ENCODE measurements at places on chromosomes 11 and 22.

DNA sequence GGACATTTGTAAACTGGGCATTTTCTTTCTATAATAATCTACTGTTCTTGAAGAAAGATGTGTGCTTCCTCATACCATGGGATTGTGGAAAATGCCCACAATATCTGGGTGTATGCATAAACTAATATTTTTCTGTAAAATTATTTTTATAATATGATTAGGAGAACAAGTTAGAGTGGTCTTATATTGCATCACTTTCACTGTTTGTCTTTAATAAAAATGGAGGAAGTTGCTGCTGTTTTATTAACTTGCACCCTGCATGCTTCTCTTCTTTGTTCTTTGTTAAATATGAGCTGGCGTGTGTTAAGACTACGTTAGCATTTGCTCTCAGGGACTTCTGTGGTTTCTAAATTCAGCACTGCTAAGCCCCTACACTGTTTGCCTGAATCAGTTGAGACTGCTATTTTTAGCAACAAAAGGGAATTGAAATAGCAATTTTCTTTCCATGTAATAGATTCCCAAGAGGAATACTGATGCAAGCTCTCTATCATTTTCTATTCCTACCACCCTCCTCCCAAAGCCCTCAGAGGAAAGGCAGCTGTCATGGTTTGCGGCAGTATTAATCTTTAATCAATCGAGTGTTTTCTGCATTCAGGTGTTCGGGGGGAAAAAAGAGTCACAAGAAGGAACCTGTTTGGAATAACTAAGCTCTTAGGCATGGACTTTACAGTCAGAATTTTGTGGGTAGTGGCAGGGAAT lies 56.1 kb downstream of the HSD17B12 start:
- DNase-seq: no peak

GRCh38 chr11:65503368-65503948 lies 4.6 kb downstream of the MALAT1 start:
- DNase-seq: no peak

DNA sequence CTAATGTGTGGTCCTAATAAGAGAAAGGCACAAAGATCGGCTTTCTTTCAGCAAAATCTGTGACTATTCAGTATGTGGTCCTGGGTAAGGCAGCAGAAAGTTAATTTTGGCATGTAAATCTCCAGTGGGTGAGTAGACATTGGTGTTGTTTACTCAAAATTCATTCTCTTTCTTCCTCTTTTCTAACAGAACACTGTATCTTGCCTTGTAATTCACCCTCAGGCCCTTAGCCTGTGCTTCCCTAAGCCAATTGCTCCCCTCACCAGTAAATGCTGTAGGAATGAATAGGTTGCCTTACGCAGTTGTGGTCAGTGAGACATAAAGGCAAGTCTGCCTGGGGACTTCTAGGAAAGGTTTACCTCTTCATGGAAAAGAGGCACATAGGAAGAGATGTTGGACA lies 49.9 kb upstream of the PDE3B start:
- no peak for DNase-seq

GRCh38 chr22:23138584-23139435 lies 3.0 kb downstream of the RSPH14 start:
- DNase-seq: no peak

DNA sequence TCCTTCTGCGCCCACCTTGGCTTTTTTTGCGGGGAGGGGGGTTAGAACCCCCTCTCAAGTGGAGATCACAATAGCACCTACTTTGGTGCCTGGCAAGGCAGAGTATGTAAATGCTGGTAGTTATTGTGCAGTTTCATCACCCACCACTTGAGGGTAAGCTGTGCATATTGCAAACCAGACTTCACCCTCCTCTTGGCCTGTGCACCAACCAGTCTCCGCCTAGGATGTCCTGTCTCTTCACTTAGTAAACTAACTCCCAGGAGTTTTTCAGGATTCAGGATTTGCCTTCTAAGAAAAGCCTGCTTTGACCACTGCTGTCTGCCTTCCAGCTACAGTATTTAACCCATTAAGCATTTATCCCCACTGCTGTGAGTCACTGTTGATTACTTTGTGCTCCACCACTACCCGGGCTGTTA lies 2.0 kb upstream of the UBXN1 start:
- DNase-seq: no peak

DNA sequence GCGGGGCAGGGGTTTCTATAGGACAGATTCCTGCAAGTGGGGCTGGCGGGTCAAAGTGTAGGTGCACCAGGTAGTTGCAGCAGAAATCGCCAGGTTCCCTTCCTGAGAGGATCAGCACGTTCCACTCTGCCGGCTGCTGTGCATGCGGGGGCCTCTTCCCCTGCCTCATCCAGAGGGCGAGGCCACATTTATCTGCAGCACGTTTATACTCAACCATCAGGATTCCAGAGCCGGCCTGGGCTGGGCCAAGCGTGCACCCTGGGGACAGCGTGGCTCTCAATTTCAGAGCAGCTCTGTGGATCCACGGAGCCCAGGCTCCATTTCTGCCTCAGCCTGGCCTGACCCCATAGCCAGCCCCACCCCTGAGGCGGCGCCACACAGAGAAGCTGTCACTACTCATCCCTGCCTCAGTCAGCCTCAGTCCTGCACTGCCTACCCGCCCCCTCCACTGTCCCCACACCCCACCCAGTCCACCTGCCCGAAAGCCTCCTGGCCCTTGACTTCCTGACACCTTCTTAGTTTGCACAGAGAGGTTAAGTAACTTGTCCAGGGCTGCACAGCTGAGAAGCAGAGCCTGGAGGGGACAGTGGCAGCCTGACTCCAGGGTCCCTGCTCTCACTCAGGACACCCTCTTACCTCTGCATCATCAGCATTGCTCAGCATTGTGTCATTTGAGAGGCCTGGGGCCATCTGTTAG lies 45.9 kb upstream of the RTL6 start:
- no peak for DNase-seq

GRCh38 chr22:45330548-45330947 lies 20.8 kb downstream of the FAM118A start:
- DNase-seq: no peak

- DNase-seq: no peak
These were observed at the start of gene GNAZ for GRCh38 chr22:23070418-23071229. GNAZ (plus strand) TSS chr22:23070519; CDS start chr22:23095696, 25,177 bp downstream.

DNA sequence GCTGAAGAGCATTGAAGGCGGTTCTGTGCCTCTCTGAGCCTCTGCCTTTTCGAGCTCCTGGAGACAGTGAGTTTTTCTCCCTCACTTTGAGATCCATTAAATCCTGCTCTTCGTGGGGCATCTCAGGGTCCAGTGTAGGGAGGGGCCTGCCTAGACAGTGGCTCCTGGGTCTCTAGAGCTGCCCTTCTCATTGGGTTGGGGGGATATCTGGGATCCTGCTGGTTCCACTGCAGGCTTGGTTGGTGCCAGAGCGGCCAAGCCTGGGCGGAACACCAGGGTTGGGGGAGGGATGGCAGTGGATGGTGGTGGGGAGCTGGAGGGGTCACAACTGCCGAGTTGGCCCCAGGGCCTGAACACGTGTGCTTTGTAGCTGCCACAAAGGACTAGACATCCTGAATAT lies 52.2 kb upstream of the CARS1 start:
- no peak for DNase-seq

- no peak for DNase-seq
These were observed 71.8 kb downstream of the XRRA1 start for GRCh38 chr11:74877132-74877531.

DNA sequence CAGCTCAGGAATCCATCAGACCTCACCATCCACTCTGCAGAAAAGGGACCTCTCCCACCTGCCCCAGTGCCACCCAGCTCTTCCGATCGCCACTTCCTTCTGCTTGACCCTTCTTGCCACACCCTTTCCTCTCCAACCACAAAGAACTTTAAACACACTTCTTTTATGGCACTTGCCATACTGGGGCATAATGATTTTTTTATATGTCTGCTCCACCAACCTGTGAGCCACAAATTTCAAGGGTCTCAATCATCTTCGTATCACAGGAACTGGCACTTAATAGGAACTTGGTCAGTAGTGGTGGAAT lies 11.7 kb upstream of the MYH9 start:
- no peak for DNase-seq

- DNase-seq: no peak
These were observed 86.8 kb upstream of the CHORDC1 start for GRCh38 chr11:90309693-90310092.

DNA sequence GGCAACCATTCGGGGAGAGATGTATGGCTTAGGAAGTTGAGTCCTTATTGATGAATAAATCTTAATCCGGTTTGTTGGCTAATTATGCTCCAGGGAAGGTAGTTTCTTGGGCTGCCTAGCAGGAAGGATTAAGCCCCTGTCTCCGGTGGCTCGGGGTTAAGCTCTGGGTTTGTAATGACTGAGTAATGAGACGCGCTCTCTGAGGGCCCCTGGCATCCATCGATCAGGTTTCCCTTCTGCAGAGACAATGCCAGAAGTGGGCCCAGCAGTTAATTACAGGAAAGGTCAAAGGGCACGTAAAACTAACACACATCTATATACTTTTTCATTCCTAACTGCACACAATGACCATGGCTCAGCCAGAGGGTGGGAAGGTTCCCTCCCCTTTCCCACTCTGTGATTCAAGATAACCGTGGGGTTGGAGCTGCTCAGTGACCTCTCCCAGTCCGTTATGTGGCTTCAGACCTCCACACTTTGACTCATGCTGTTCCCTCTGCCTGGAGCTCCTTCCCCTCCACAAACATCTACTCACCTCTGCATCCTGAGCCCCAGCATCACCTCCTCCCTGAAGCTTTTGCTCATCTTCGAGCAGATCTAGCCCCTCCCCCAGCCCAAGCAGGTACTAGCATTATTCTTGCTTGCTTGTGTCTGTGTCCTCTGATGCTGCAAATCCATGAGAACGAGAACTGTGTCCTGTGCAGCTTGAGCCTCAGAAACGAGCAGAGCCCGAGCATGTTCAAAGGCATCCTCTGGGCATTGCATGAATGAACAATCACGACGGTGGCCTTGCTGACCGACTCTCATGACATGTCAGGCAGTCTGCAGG lies 16.6 kb downstream of the SCUBE1 start:
- no peak for DNase-seq

- no peak for DNase-seq
These were observed 27.8 kb upstream of the ROBO3 start for GRCh38 chr11:124837491-124837856.

DNA sequence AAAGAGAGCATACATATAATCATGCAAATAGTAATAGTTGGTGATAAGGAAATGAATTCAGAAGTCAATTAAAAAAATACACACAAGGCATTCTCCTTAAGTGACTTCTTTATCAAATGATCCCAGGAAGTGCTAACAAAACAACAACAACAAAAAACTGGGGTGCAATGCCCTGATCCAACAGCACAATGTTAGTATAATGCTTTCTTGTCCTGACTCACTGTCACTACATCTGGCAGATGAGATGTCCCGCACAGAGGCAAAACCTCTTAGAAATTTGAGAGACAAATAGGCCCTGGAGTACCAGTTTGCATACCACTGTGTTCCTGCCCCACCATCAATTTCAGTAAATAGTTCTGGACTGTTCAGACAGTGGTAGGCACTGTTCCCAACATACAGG lies 11.0 kb upstream of the AMBRA1 start:
- DNase-seq: no peak

- DNase-seq: no peak
These were observed 13.1 kb downstream of the ADM start for GRCh38 chr11:10317776-10318526.

- DNase-seq: no peak
These were observed 367.6 kb upstream of the DDI1 start for GRCh38 chr11:103668859-103669258.

DNA sequence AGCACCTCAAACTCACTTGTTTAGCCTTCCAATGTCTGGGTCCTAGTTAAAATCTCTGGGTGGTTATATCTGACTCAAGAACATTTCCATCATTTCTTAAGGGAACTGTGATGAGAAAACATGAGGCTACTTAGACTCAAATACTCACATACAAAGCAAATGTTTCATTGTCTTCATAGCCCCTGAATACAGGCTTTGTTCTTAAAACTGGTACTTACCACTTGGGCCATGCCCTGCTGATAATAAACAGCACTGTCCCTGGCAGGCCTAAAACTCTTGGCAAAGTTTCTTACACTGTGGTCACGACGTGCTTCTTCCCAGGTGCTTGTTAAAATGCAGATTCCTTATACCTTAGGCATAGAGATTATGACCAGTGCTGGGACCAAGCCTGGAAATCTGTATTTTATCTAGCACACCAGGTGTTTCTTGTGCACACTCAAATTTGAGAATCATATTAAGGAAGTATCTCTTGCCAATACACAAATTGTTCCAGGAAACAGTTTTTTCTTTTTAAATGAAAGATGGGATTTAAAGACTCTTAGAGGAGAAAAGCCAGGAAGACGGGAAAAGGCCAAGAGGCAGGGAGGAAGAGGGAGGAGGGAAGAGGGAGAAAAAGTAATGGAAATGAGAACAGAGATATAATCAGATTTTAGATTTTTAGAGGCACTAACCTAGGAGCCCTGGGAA lies 287.9 kb upstream of the MPPED2 start:
- no peak for DNase-seq

- no peak for DNase-seq
These were observed 50.6 kb upstream of the DEUP1 start for GRCh38 chr11:93279851-93280347.

DNA sequence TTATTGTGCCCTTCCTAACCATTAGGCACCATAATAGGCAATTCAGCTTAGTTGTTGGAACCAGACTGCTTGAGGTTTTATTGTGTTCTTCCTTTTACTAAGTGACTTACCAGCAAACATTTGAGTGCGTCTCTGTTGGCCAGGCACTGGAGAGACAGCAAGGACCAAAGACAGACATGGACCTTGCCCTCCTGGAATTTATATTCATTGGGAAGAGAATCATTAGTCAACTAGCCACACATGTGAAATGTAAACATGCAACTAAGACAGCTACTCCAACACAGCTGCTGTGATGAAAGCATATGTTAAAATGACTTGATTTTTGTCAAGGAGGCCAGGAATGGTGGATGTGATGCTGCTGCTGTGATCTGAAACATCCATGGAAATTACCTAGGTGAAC lies 106.4 kb downstream of the TRAF6 start:
- no peak for DNase-seq

- no peak for DNase-seq
These were observed 612 bp downstream of the GTSE1 start for GRCh38 chr22:46297151-46297812.

DNA sequence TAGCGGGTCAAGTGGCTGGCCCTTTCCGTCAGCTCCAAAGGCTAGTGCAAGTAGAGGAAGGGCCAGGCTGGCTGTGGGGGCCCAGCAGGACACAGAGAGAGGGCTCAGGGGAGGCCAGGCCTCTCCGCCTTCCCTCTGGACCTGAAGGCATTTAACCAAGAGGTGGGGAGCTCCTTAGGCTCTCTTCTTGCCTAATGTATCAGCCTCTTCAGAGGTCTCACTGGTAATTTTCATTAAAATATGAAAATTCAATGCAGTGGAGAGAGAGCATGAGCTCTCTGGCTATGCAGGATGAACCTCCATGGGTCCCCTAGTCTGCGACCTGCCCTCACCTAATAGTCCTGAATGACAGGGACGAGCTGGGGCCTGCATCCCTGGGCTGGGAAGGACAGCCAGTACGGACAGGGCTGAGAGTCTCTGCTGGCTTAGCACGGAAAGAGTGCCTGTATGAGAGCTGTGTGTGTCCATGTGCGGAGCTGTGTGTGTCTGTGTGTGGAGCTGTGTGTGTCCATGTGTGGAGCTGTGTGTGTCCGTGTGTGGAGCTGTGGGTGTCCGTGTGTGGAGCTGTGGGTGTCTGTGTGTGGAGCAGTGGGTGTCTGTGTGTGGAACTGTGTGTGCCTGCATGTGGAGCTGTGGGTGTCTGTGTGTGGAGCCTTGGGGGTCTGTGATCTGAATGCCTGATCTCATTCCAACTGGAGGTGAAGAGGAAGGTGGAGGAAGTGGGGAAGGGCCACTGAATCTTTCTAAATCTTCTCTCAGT lies 2.4 kb downstream of the ALX4 start:
- DNase-seq: no peak

- no peak for DNase-seq
These were observed 227.5 kb upstream of the NARS2 start for GRCh38 chr11:78802058-78802761.
